Glutamatergic neuron (in vitro differentiated cells): ENCODE measurements at places on chromosomes 13 and 19. TPM values are rescaled to one million over a fixed set of nuclear protein-coding genes. Genes with fewer than 3 reads are reported as not detected.

DNA sequence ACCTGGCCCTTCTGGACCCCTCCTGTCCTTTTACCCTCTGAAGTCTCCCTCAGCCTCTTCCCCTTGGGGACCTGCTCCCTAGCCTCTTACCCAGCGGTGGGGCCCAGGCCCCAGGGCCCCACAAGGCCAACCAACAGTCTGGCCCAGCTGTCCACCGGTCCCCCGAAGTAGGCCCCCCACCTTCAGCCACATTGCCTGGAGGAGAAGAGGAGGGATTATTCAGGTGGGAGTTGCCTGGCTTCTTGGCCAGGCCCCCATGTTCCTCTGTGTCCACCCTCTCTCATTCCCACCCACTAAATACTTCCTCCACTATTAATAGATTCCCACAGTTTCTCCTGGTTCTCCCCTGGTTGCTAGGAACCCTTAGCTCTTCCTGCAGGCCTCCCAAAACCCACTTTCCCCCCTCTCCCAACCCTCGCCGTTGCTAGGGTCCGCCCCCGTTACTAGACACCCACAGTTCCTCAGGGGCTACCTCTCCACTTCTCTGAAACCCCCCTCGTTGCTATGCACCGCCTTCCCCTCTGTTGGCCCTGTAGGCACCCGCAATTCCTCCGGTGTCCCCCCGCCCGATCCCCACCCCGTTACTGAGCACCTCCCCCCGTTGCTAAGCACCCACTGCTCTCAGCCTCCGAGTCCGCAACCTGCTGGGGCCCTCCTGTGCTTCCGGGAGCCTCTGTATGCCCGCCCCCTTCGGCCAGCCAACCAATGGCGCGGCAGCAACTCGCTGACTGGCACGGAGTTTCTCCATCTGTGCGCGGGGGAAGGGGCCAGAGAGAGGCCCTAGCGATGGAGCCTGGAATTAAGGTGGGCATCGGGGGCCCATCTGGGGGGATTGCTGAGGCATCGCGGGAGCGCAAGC is 2.0 kb downstream of the COQ8B start:
- peak overlapping the region; percentile 94 for H3K4me3 ChIP-seq
- peak overlapping the region; percentile 87 for H3K27ac ChIP-seq
- peak; percentile 95 for DNase-seq
- peaks cover 18% of the 10 kb centered on the region for H3K4me1 ChIP-seq
- H3K27me3 ChIP-seq: peaks cover 12% of the 10 kb centered on the region

DNA sequence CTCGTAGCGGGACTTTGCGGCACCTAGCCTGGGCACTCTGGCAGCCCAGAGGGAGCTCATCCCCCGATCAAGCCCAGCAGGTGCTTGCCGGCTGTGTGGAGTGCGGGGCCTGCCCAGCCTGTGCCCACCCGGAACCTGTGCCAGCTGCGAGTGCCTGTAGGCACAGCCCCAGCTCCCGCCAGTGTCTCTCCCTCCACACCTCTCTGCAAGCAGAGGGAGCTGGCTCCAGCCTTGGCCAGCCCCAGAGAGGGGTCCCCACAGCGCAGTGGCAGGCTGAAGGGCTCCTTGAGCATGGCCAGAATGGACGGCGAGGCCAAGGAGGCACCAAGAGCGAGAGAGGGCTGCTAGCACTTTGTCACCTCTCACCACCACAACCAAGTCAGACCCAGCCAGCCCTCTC is 55.5 kb upstream of the C1QTNF9B start:
- no peaks in the 10 kb centered on the region for H3K36me3 ChIP-seq
- H3K27ac ChIP-seq: no peak overlapping the region
- no peak overlapping the region for H3K4me3 ChIP-seq
- H3K27me3 ChIP-seq: peaks cover 5% of the 10 kb centered on the region
- DNase-seq: no peak

- no peak for DNase-seq
- H3K27me3 ChIP-seq: peaks cover 2% of the 10 kb centered on the region
- H3K27ac ChIP-seq: no peak overlapping the region
- peak overlapping the region; percentile 28 for H3K4me3 ChIP-seq
- H3K4me1 ChIP-seq: no peaks in the 10 kb centered on the region
Measured at GRCh38 chr19:13742756-13743155, 21.6 kb upstream of the MRI1 start.

GRCh38 chr19:2612619-2613249 is 89.8 kb downstream of the GNG7 start:
- no peak overlapping the region for H3K27ac ChIP-seq
- H3K36me3 ChIP-seq: no peaks in the 10 kb centered on the region
- H3K4me3 ChIP-seq: no peak overlapping the region
- peaks cover 2% of the 10 kb centered on the region for H3K4me1 ChIP-seq
- no peak for DNase-seq

Gene GJB2
- total RNA-seq: not detected

GRCh38 chr13:112368883-112369282 is 7.3 kb upstream of the SPACA7 start:
- H3K27me3 ChIP-seq: no peaks in the 10 kb centered on the region
- peaks cover 7% of the 10 kb centered on the region for H3K4me1 ChIP-seq
- DNase-seq: no peak
- H3K4me3 ChIP-seq: no peak overlapping the region
- no peak overlapping the region for H3K27ac ChIP-seq
- peaks cover 8% of the 10 kb centered on the region for H3K36me3 ChIP-seq

- no peaks in the 10 kb centered on the region for H3K4me1 ChIP-seq
- peaks cover 1% of the 10 kb centered on the region for H3K27me3 ChIP-seq
- H3K4me3 ChIP-seq: no peak overlapping the region
- H3K36me3 ChIP-seq: no peaks in the 10 kb centered on the region
- DNase-seq: no peak
Measured at GRCh38 chr19:9014803-9015202, 4.6 kb upstream of the MUC16 start.

- peaks cover 10% of the 10 kb centered on the region for H3K4me1 ChIP-seq
- no peak for DNase-seq
- no peak overlapping the region for H3K27ac ChIP-seq
Measured at GRCh38 chr19:3129112-3129511, 6.7 kb upstream of the GNA15 start.

DNA sequence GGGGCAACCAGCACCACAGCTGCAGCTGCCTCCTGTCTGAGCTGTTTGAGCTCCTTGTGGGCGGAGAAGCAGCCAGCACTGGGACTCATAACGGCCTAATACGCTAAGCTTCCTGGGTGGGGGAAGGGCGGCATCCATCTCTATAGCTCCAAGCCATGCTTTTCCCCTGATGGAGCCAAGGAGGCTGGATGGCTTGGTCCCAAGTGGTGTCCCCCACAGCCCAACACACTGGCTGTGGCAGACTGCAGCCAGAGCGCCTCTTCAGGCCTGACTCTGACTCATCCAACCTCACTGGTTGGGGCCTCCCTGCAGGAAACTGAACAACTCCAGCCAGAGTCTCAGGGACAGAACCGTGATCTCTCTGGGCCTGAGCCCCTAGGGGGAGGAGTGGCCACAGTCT is 537.3 kb downstream of the SUCLA2 start:
- peaks cover 9% of the 10 kb centered on the region for H3K36me3 ChIP-seq
- H3K27me3 ChIP-seq: peaks cover 1% of the 10 kb centered on the region
- DNase-seq: peak; percentile 40
- no peaks in the 10 kb centered on the region for H3K4me1 ChIP-seq
- H3K4me3 ChIP-seq: no peak overlapping the region

Gene PSG11
- total RNA-seq: not detected

DNA sequence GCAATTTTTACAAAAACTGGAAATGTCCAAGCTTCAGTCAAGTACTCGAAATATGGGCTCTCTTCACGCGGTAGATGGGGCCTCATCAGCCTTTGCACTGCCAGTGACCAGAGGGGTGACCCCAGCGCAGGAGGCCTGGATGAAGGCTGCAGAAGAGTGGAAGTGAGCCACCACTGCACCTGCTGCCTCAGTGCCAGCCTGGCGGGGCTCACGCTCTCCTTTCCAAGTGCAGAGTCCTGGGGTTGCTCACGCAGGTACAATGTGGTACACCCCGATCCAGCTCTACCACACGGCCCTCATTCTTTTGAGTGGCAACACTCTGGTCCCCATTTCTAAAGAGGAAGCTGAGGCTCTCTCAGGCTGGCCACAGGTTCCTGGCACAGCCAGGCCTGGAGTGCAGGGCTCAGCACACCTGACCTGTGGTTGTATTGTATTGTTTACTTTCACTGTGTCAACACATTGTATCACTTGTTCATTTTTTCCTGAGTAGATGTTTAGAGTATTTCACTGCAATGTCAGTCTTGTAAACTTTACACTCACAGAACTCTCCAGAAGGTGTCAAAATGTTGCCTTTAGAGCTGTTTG is 97.3 kb upstream of the SOX1 start:
- H3K27me3 ChIP-seq: peaks cover 4% of the 10 kb centered on the region
- H3K27ac ChIP-seq: no peak overlapping the region
- no peaks in the 10 kb centered on the region for H3K36me3 ChIP-seq
- no peak for DNase-seq
- H3K4me1 ChIP-seq: peaks cover 32% of the 10 kb centered on the region
- H3K4me3 ChIP-seq: no peak overlapping the region

Gene FCER2
- total RNA-seq: not detected

DNA sequence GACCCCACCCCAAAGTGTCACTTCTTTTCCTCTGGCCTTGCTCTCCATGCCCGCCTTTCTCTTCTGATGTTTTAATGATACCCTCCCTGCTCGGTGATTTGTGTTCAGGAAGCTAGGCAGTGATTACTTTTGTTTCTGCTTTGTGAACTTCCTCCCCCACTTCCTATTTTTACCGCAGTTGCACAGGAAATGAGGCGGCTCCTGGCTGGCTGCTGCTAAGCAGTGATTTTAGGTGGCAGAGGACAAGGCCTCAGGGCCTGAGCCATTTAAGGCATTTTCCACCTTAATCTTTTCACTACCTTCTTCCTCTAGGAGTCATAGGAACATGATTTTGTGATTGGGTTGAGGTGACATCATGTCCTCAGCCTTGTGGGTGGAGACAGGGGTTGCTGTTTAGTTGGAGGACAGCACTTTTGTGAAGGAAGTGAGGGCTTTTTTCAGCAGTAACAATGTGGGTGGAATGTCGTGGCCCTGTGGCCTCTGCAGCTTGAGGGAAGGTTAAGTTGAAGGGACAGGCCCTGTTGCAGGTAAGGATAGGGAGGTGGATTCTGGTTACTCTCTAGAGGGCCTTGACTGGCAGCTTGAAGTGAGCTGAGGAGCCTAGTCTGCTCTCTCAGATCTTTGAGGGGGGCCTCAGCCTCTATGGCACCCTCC is 15.7 kb downstream of the GARRE1 start:
- DNase-seq: no peak
- peak overlapping the region; percentile 9 for H3K27ac ChIP-seq
- H3K4me3 ChIP-seq: no peak overlapping the region
- no peaks in the 10 kb centered on the region for H3K36me3 ChIP-seq
- no peaks in the 10 kb centered on the region for H3K27me3 ChIP-seq

- no peaks in the 10 kb centered on the region for H3K27me3 ChIP-seq
- H3K4me1 ChIP-seq: peaks cover 15% of the 10 kb centered on the region
- peak overlapping the region; percentile 55 for H3K27ac ChIP-seq
- no peak overlapping the region for H3K4me3 ChIP-seq
- no peaks in the 10 kb centered on the region for H3K36me3 ChIP-seq
Measured at GRCh38 chr13:31090961-31091624, 70.6 kb downstream of the HSPH1 start.

Gene ALOX5AP
- 0.81 TPM for total RNA-seq

DNA sequence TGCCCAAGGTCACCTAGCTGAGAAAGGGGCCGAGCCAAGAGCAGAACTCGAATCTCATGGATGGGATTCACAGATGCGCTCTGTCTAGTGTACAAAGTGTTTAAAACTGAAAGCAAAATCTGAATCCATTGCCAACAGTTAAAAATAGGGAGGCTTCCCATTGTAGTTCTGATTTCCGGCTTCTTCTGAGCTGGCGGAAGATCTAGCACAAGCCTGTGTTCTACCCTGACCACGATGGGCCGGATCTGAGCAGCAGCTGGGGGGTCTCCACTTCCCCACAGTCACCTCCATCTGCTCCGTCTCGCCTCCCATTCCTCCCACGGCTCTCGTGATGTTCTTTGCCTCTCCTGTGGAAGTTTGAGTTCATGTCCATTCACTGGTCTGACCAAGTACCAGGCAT is 2.4 kb downstream of the CACNG8 start:
- peaks cover 19% of the 10 kb centered on the region for H3K27me3 ChIP-seq
- DNase-seq: no peak
- no peak overlapping the region for H3K27ac ChIP-seq
- peaks cover 5% of the 10 kb centered on the region for H3K36me3 ChIP-seq
- H3K4me1 ChIP-seq: peaks cover 12% of the 10 kb centered on the region
- no peak overlapping the region for H3K4me3 ChIP-seq

DNA sequence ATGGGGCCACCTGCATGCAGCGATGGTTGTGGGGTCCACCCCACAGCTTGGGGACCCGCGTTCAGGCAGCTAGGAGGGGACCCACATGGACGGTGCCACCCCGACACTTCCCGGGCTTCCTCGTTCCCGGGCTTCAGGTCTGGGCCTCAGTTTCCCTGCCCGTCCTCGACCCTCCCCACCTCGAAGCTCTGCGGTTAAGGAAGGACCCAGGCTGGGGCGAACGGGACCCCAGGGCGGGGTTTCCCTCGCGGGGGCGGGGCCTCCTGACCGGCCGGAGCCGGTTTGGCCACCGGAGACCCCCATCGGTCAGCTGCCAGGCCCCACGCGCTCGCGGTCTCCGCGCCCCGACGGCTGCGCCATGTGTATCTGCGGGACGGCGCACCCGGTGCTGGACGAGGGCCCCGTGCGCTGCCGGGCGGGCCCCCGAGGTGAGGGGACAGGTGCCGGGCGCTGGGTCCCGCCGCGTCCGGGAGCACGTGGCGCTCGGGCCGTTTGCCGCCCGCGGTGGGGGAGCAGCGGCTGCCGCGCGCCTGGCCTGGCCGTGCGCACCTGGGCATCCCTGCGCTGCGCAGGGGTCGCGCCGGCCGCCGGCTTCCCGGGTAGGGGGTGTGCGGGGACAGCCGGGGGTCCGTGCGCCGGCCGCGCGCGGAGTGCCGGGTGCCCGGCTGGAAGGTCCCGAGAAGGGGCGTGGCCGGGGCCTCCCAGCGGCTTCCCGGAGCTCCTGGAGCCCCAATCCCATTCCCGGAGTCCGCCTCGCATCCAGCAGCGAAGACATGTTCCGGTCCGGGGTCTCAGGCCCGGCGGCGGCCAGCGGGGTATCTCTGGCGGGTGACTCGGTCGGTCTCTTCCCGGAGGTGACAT is 4.2 kb downstream of the ARHGAP45 start:
- no peak for DNase-seq
- peaks cover 11% of the 10 kb centered on the region for H3K27me3 ChIP-seq
- peaks cover 1% of the 10 kb centered on the region for H3K4me1 ChIP-seq
- H3K36me3 ChIP-seq: peaks cover 4% of the 10 kb centered on the region

Gene SERPINE3
- not detected for total RNA-seq

GRCh38 chr13:111971891-111972780 is 94.8 kb upstream of the SOX1 start:
- H3K36me3 ChIP-seq: no peaks in the 10 kb centered on the region
- H3K4me3 ChIP-seq: no peak overlapping the region
- peaks cover 10% of the 10 kb centered on the region for H3K27me3 ChIP-seq
- no peak for DNase-seq
- H3K4me1 ChIP-seq: peaks cover 34% of the 10 kb centered on the region
